ENCODE measurements at places on chromosomes 12 and 14.

GRCh38 chr14:99551034-99551922 is 52.7 kb downstream of the CCDC85C start:
- no peak for DNase-seq

DNA sequence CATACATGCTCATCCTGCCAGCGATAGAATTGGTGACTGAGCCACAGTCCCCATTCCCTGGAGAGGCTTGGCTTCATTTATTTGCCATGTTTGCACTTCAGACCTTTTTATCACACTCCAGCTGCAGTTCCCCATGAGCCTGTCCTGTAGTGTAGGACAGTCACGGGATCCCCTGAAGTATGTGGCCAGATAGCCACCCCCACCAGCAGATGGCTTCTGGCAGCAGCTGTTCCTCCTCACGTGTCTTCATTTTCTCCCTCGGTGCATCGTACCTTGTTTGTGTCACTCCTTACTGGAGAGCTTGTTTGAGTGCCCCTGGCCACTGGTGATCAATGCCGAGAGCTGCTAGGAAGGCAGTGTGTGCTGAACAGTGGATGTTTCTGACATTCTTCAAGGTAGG is 40.2 kb downstream of the UBE3B start:
- DNase-seq, result no peak

DNA sequence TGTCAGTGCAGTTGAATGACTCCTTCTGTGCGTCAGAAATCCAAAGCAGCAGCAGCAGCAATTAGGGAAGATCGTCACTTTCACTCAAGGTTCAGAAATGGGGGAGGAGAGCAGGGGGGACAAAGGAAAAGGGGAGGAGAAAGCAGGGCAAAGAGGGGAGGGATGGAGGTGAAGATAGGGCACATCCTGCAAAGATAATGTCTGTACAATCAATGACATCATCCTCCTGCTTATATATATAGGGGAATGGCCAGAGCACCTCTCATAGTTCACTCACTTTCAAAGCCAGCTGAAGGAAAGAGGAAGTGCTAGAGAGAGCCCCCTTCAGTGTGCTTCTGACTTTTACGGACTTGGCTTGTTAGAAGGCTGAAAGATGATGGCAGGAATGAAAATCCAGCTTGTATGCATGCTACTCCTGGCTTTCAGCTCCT is at the start of gene NTS:
NTS (plus strand) TSS at position 265 of the 431 bp plus-strand sequence; CDS start at position 374, 109 bp downstream.
- DNase-seq, result no peak

- no peak for DNase-seq
These were observed 39.1 kb upstream of the FRS2 start for GRCh38 chr12:69430942-69431590.

- no peak for DNase-seq
These were observed 4.1 kb downstream of the TSPAN11 start for GRCh38 chr12:30930641-30931040.

- DNase-seq, result no peak
These were observed 50.1 kb downstream of the TMEM132C start for GRCh38 chr12:128316973-128317526.

DNA sequence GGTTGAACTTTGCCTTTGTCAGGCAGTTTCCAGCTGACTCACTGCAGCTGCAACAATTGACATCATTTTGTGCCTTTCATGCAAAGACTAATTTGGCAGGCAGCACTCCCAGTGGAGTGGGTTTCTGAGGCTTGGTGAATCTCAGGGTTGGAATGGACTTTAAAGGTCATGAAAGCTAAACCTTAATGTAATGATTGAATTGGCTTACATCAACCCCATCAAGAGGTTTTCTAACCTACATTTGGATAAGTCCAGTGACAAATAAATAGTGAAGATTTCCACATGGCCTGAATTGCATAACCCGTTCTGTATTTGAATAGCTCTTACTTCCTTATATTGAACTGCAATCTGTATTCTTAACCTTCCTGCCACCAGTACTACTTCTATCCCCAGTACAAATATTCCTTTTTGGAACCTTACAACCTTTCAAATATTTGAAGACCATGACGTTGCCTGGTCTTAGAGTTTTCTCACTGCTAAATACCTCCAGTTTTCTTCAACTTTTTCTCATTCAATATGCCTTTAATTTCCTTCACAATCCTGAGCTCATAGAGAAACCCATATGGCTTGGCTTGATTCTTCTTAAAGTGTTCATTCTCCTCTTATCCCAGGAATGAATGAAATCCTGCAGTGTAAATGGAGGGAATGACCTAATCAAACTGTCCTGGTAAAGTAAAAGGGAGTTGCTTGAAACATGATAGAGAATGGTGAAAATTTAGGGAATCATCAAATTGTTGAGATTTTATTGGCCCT is 168.1 kb upstream of the NOVA1 start:
- DNase-seq, result no peak

DNA sequence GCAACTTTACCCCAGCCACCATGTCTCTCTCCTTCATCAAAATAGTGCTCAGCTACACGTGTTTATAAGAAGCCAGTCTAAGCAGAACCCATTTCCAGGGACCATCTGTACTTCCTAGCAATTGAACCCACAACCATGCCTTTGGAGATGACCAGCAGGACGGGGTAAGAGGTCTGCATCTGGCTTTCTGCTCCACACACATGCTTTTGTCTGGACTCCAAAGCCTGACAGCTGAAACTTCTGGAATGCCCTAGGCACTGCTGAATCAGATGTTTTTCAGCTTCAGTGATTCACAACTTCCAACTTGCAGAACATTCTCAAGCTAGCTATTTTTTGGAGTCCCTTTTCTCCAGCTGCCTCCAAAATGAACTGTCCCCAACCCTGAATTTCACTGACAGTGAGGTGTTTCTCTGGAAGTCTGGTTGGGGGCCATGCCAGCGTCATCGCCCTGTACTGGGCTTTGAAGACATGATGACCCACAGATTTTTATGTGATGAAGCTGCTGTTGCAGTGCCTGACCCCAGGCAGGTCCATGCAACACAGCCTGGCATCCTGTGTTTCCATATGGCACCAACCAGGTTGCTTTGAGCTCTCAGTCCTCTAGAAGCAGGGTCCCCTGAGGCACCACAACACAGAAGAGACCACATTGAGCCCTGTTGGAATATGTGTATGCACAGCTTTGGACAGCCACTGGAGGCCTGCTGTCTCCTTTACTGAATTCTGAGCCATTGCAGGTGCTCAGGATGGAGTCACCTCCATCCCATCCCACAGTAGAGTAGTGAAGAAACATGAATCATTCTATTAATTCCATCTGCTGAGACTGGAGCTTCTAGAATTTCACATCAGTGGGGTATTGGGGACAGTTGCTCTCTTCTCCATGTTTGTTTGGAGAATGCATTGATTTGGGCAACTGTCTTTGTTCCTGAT is 80.2 kb downstream of the NUAK1 start:
- DNase-seq, result no peak

DNA sequence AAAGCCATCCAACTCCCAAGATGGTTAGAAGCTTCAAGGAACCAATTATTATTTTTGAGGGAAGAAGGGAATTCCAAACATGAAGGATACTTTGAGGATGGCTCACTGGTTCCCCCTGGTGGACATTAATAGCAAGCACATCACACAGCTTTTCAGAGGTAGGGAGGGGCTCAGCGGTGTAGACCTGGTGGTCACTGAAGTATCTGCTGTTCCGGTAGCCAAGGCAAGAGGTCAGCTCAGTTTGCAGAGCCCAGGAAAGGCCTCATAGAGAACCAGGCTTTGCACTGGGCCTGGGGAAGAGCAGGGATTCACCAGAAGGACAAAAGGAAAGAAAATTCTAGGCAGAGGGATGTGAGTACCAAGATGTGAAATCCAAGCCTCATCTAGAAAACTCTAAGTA is 118.7 kb downstream of the KSR2 start:
- no peak for DNase-seq

DNA sequence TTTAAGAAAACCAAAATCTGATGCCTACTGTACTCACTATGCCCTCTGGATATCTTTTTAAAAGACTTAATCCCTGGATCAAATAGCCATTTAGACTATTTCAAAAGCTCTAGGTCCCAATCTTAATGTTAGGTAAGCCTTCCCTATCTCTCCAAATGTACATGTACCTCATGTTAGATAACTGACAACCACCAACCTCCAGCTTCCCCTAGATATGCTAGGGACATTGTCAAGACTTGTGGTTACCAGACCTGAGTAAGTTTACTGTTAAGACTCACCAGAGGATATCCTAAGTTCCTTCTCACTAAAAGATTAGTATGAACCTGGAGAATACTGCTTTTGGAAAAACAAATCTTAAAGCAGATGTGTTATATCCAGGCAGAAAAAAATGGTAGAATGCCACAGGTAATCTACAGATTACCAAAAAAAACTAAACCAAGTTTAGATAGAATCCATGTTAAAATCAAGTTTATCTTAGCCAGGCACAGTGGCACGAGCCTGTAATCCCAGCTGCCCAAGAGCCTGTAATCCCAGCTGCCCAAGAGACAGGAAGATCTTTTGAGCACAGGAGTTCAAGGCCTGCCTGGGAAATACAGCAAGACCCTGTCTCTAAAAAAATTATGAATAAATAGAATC is 9.7 kb downstream of the NAP1L1 start:
- DNase-seq, result no peak

- no peak for DNase-seq
These were observed 25.8 kb downstream of the GPR135 start for GRCh38 chr14:59439256-59439965.

DNA sequence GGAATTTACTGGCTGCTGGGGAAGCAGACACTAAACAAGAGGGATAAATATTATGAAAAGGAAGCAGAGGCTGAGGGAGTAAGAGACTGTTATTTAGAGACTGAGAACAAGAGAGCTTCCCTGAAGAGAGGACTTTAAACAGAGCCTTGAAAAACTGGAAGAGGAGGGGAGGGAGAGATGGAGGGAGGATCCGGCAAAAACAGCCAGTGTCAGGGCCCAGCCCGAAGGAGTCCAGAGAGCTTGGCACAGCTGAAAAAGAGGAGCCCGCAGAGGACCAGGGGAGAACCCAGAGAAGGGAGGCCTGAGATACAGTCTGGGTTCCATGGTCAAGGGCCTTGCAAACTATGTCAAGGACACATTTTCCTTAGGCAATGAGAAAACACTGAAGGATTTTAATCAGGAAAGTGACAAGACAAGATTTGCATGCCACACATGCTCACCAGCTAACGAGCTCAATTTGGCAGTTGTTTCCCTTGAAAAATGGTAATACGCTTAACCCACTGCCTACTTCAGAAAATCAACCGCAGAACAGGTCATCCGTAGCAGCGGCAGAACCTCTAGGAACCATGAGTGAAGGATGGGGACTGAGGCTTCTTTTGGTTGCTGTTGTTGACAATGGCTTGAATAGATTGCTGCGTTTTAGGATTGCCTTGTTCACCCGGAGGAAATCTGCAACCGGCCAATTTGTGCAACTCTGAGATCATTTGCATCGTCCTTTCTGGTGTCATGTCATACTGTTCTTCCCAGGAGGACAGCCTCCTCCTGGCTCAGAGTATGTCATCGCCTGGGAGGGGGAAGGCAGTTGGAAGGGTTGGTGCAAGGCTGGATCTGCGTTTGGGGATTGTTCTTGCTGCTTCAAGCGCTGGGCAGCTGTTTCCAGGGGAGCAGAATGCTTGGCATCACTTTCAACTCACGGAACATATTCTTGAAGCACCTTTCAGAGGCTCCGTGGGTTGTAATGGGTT is 108.2 kb downstream of the PRMT8 start:
- no peak for DNase-seq

DNA sequence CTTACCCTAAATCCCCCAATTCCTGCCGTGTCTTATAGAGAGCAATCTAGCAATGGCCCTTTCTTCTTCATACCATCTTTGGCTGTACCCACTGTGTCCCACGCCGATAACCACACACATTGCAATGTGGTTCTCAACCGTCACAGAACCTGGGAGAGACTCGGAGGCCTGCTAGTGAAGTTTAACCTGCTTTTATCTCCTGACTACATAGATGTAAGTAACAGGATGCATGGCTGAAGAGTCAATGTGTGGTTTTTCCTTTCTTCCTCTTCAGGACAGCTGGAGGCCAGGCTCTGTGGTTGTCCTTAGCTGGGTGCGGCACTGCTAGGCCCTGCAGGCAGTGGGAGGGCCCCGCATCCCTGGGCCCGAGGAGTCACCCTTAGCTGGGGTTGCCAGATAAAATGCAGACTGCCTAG is 51.3 kb downstream of the ZNF664 start:
- no peak for DNase-seq

DNA sequence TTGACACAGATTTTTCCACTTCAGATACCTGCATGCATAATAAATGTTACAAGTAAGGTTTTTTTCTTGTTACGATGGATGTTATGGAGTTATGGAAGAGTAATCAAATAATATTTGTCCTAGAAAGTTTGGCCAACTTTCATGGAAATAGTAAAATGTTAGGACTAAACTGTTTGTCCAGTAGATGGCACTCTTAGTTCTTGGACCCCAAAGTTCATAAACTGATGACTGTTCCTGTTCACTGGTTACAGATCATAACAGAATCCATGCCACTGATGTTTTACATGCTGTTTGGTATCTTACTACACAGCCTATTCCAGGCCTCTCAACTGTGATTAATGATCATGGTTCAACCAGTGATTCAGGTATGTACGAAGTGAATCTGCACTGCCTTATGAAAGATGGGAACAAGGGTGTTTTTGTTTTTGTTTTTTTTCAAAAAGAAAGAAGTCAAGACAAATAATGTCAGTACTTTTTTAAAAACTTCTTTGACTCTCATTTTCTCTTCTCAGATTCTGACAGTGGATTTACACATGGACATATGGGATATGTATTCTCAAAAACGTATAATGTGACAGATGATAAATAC is 48.8 kb upstream of the SLCO1C1 start:
- DNase-seq, result no peak

DNA sequence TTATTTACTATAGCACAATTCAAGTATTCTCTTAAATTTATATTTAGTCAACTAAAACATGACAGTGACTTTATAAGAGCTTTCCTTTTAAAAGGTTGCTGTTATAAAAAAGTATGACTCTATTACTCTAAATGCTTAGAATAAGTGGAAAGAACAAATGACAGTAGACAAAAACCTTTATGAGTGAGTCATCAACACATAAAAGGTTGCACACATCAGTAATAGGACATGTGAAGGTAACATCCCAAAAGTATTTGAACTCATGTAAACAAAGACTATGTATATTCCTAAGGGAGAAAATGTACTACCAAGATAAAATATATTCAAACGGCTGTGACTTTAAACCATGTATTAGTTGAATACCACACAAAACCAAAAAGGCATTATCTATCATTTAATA is 98.8 kb downstream of the PAWR start:
- no peak for DNase-seq

DNA sequence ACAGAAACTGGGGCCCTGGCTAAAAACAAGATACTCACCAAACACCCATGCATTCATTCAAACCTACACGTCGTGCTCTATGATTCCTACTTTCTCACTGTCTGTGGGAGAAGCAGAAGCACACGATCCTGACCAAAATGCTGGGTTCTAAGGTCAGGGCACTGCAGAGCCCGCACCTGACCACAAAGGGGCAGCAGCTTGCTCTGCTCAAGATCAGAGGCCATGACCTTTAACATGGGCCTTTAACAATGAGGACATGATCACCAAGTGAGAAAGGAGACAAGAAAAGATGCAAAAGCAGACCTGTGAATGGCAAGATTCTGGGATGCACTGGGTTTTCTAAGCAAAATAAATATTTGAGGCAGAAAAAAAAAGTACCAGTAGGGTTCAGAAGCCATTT is 40.1 kb upstream of the VPS33A start:
- no peak for DNase-seq

All from T-helper 17 cell (primary cell).